Astrocyte of the cerebellum (primary cell): ENCODE measurements at places on chromosomes 12 and 14.
A peak's percentile ranks its signal among the peaks of the same experiment; 100 is the strongest.

- DNase-seq, result no peak
These were observed 30.9 kb downstream of the NT5DC3 start for GRCh38 chr12:103810111-103810510.

DNA sequence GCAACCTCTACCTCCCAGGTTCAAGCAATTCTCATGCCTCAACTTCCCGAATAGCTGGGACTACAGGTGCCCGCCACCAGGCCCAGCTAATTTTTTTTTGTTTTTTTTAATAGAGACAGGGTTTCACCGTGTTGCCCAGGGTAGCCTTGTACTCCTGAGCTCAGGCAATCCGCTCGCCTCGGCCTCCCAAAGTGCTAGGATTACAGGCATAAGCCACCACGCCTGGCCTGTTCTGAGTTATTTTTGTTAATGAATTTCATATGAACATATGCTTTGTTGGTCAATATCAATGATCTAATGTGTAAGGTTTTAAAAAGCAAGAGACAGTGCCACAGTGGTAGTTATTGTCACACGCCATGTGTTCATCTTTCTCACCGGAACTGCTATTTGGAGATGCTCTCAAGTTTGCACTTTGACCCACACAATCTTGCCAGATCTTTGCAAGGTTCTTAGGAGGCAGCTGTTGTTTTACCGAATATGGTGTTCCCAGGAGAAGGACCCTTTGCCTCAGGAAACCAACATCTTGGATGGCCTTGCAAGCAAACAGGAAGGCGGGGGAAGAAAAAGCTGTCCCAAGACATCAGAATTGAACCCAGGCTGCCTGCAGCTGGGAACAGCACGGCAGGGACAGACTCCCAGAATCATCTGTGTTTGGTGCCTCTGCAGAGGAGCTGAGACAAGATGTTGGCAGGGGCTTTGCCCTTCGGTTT, 30.0 kb downstream of the GALNT16 start:
- no peak for DNase-seq

GRCh38 chr12:42589465-42590329, at the start of gene PRICKLE1:
PRICKLE1 (minus strand) TSS chr12:42589746; CDS start chr12:42472516, 117,230 bp downstream.
- DNase-seq, result peak; percentile 32

- no peak for DNase-seq
These were observed 48.2 kb downstream of the BMP4 start for GRCh38 chr14:53908416-53908815.

GRCh38 chr14:104373055-104373854, 206.3 kb upstream of the C14orf180 start:
- no peak for DNase-seq

DNA sequence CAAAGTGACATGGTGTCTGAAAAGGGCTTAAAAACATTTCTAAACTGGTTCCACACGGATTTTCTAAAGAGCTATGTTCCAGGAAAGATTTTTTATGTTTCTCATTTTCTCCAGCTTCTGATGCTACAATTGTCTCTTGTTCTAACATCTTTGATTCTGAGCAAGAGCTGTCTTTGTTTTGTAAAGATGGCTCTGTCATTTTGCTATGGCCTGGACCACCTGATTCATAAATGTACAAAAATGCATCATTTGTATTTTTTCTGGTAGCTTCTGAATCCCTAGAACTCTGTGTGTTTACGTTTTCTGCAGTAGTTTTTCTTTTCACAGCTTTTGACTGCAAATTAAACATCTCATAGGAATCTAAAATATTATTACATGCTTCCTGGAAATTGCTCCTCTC, 3.2 kb downstream of the MLH3 start:
- DNase-seq, result no peak

DNA sequence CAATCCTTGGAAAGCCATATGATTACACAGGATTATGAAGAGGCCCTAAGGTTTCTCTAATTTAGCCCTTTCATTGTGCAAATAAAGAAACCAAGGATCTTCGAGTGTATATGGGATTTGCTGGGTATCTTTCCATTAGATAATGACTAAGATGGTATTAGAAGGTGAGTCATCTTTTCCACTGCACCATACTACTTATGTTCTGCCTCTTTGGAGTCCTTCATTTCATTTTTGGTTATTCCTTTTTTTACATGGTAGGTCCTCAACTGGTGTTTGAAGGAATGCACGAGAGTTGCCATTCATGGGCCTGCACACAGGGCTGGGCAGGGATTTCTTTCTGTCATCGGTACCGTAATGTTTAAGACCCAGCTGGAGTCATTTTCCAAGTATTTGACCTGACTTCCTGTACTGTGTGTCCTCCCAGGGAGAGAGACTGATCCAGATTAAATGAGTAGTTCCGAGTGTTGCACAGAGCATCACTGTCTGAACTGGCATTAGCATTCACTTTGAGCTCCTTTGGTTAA, 85.7 kb downstream of the BORCS5 start:
- DNase-seq, result peak; percentile 9

- no peak for DNase-seq
These were observed 16.3 kb downstream of the MARK3 start for GRCh38 chr14:103401223-103402214.

DNA sequence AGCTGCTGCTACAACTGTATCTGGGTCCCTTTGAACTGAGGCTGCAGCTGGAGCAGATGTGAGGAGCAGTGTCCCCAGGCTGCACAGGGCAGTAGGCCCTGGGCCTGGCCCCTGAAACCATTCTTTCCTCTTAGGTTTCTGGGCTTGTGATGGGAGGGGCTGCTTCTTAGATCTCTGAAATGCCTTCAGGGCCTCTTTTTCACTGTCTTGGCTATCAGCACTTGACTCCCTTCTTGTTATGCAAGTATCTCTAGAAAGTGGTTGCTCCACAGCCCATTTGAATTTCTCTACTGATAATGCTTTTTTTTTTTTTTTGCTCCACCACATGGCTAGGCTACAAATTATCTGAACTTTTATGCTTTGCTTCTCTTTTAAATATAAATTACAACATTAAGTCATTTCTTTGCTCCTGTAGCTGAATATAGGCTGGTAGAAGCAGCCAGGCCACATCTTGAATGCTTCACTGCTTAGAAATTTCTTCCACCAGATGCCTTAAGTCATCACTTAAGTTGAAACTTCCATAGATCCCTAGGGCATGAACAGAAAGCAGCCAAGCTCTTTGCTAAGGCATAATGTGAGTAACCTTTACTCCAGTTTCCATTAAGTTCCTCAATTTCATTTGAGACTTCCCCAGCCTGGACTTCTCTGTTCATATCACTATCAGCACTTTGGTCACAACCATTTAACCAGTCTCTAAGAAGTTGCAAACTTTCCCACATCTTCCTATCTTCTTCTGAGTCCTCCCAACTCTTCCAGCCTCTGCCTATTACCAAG, 41.1 kb downstream of the ACSM4 start:
- no peak for DNase-seq
